ENCODE measurements at places on chromosomes 12 and 14.
A peak's percentile ranks its signal among the peaks of the same experiment; 100 is the strongest.

GRCh38 chr12:46378530-46378929 is 6.0 kb upstream of the SLC38A2 start:
- DNase-seq = no peak

DNA sequence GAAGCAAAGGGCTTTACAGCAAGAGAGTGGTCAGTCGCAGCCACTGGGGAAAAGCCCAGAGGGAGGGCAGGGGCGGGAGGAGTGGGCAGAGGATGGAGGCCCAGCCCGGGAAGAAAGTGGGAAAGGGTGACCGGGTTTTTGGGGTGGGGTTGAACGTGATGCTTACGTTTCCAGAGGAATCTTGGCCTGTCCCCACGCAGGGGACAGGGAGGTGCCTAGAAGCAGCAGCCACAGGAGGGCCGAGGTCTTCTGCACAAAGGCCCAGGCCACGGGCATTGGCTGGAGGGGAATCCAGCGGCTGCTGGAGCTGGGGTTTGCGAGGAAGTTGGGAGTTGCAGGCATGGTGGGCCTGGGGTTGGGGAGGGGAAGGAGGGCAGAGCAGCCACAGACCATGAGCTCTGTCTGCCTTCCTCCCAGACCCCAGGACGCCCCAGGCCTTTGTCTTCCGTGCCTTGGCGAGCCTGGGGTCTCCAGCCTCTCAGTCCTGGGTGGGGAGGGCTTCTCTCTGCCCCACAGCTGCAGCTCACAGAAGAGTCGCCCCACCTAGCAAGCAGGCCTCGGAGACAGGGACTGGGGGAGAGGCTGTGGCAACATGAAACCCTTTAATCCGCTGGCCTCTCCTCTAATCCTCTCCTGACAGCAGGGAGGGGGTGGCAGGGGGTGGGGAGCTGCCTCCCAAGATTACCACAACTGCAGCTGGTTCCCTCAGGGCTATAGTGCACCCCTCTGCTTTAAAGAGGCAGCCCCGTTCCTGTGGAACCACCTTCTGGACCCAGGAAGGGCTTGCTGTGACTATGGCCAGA is at the start of gene CACNA2D4:
TSS of gene CACNA2D4 (minus strand) at position 572 of the 803 bp plus-strand sequence. CDS start at position 393, 179 bp downstream.
- no peak for DNase-seq

- no peak for DNase-seq
These were observed 36.0 kb upstream of the SNX6 start for GRCh38 chr14:34665785-34666435.

GRCh38 chr12:5567016-5567725 is 135.3 kb downstream of the NTF3 start:
- DNase-seq = no peak

GRCh38 chr14:70665448-70666360 is 24.0 kb downstream of the TTC9 start:
- DNase-seq = no peak

GRCh38 chr12:132986001-132986884 is at the start of gene ZNF26:
Gene ZNF26 (plus strand): TSS chr12:132986367. CDS start chr12:132986841, 474 bp downstream.
- DNase-seq = peak; percentile 71

DNA sequence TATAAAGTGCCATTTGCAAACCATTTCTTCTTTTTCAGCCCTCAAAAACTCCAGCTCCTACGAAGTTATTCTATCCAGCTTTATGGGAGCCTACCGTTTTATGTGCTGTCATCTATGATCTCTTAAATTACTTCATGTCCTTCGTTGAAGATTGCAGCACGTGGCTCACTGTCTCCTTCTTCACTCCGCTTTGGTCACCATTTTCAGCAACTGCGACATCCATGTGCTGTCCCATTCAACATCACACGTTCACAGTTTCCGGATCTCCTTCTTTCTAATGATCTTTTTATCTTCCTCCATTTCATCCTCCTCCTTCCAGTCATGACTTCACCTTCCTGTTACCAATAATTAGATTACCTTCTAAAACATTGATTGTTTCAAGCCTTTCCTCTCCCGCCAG is 143.3 kb upstream of the KRAS start:
- DNase-seq = no peak

- no peak for DNase-seq
These were observed 107.6 kb downstream of the APAF1 start for GRCh38 chr12:98752726-98753125.

DNA sequence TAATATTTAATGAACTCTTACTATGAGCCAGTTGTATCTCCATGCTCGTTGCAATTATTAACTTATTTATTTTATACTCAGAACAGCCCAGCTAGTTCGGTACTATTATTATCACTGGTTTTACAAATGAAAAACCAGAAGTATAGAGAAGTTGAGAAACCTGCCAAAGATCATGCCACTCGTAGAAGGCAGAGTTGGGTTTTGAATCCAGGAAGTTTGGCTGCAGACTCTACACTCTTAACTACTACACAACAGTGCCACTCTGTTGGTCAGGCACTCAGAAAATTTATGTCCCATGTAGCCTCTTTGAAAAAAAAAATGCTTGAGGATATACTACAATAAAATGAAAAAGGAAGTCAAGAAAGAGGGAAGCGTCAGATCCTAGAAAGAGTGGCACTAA is 71.5 kb upstream of the ARID2 start:
- no peak for DNase-seq

GRCh38 chr12:99386907-99387306 is 260.6 kb upstream of the GARIN6 start:
- no peak for DNase-seq

GRCh38 chr12:23084236-23084995 is 459.4 kb downstream of the ETNK1 start:
- DNase-seq = no peak

- peak; percentile 37 for DNase-seq
These were observed 75.2 kb upstream of the FBRSL1 start for GRCh38 chr12:132414634-132415326.

DNA sequence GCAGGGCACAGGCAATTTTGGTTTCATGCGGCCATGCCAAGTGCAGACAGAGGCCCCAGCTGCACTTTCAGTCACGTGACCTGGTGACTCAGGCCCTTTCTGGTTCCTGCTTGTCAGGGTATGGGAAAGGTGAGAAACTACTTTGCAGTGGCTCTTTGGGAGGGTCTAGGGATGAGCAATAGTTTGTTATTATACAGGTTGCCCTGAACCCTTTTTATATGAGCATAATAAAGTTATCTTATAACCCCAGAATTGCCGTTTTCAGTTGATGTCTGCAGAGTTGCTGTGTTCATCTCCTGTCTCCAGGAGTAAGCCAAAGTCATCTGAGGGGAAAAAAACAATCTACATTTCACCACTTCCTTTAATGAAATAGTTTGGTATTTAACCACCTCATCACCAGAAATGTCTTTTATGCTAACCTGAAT is 30.9 kb upstream of the EMP1 start:
- peak; percentile 42 for DNase-seq

DNA sequence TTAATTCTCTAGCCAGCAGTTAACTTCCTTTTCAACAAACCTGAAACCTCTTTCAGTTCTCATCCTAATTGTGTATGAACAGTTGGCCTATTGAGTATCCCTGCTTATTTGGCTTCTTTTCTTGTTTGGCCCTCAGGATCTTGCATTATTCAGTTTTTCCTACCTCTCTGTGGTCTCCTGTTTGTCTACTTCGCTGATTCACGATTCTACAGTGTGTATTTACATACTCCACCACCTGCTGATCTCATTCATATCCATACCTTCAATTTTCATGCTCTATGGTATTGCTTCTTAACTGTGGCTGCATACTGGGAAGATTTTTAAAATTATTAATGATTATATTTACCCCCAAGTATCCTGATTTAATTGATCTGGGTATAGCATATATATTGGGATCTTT is 56.4 kb downstream of the RASSF9 start:
- no peak for DNase-seq

GRCh38 chr12:15988983-15989755 is 78.0 kb downstream of the DERA start:
- no peak for DNase-seq

- DNase-seq = no peak
These were observed 26.8 kb downstream of the AMN1 start for GRCh38 chr12:31702047-31702446.

DNA sequence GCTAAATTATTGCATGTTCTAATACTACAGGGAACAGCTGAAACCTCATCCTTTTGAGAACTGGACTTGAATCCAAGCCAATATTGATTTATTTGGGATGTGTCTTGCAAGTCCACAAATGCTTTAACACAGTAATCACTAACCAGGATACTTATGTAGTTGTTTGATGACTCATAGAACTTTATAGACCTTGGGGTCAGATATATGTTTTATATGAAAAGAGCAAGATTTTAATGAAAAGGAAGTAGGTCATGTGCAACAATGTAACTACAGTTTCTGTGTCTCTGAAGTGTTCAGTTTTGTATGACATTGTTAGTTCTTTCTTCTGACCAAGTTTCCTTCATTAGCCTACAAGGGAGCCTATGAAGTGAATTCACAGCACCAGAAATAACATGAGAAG is 352.0 kb downstream of the ZFP36L1 start:
- no peak for DNase-seq

DNA sequence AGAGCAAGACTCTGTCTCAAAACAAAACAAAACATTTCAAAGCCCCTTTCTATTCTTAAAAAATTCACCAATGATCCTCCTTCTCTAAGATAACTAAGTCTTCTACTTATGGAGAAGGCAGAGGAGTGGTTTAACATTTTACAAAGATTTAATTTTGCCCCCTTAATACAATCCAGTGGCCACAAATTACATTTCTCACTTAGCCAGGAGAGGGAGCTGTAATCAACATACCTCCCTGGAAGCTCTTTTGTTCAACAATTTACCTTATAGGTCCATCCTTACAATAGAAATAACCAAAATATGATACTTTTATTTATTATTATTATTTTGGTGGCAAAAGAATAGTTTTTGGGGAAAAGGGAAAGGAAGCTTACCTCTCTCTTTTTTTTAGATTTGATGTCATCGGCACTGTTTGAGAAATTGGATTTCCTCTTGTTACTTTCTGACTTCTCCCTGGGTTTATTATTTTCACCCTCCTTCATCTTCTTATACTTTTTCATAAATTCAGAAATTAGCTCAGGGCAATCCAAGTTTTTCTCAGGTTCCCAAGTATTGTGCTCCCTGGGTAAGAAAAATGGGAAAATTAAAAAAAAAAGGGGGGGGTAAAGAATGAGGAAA is 28.1 kb downstream of the CBX5 start:
- no peak for DNase-seq

DNA sequence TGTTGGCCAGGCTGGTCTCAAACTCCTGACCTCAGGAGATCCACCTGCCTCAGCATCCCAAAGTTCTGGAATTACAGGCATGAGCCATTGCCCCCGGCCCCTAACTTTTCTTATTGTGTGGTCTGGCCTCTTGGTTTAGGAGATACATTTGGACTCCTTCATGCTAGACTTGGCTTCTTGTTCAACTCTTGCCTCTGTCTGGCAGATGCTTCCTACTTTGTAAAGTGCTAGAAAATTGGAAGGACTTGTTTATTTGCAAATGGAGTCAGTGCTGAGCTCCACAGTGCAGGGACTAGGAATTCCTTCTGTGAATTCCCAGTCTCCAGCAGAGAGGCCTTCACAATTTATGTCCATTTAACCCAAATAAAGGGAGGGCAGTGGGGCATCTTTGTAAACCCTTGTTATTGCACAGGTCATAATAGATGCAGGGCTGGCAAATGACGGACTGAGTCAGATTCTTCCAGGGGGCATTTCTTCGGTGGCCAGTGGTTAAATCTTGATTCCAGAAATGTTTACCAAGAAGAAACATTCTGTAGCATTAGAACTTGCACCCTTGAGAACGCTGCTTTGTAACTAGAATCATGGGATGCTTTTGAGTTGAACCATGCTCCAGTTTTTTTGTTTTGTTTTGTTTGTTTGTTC is 73.8 kb upstream of the TBX3 start:
- no peak for DNase-seq

- no peak for DNase-seq
These were observed 80.0 kb downstream of the METTL25 start for GRCh38 chr12:82438356-82438755.

DNA sequence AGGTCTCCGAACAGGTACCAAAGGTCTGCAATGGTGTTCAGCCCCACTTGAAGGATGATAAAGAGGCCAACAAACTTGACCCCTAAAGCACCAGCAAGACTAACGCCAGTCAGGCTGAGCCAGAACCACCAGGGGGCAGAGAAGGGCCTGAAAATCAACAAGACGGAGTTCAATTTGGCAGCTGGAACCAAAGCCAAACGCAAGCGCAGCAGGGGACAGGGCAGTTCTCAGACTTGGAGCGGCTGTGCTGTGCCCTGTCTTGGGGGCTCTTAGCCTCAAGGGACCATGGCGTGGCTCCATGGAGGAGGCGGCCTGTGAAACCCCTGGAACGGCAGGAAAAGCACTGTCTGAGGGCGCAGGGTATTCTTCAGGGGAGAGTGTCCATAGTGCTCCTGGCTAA is 19.6 kb downstream of the POMT2 start:
- no peak for DNase-seq

DNA sequence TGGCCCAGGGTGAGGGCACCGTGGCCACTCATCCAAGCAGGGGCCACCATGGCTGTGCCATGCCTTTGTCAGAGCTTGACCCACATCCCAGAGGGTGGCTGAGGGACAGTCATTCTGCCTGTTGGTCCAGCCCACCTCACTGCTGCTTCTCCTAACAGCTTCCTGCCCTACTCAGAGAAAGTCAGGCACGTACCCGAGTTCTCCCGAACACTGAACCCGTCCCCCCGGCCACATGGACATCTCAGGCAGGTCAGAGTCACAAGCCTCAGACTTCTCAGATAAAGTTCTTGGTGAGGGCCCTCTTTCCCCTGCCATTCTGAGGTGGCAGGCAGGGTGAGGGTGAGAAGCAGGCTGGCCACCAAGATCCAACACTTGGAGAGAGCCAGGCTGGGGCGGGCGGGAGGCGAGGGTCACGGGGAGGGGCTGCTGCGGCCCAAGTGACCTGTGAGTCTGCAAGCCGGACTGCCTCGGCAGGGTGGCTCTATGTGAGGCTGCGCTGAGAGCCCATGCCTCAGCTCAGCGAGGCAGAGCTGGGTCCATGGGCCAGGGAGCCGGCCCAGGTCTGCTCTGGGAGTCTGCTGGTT is 317.8 kb downstream of the TMEM121 start:
- DNase-seq = no peak

DNA sequence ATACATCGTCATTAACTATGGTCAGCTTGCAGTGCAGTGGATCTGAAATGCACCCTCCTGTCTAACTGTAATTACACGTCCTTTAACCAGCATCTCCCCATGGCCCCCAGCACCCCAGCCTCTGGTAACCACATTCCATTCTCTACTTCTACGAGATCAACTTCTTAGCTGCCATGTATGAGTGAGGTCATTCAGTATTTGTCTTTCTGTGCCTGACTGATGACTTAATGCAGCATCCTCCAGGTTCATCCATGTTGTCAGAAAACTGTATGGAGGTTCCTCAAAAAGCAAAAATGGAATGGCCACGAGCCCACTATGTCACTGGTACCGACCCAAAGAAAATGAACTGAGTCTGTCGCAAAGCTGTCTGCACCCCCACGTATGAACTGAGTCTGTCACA is 107.3 kb downstream of the RIMBP2 start:
- no peak for DNase-seq

DNA sequence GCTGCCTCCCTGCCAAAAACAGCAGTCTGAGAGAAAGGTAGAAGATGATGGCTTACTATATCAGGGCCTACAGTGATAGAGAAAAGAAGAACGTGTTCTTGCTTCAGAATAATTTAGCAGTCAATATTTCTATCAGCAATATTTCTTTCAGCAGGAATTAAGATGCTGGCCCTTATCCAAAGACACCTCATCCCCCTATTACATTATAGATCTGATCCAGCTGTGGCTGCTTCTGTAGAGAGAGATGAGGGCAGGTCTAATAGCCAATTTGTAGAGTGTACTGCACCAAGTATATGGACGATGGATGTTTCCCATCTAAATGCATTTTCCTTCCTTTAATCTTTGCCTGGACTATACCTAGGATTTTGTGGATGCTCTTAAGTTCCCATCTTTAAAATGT is 451.7 kb downstream of the NPAS3 start:
- DNase-seq = no peak

GRCh38 chr12:92844151-92844763 is 84.8 kb downstream of the EEA1 start:
- no peak for DNase-seq

Measured in stimulated activated CD8-positive, alpha-beta memory T cell treated with anti-CD3 and anti-CD28 coated beads, Interleukin-15, amount 100 ng/mL, for 24 hours (primary cell).